ENCODE measurements at places on chromosomes 5 and 9.
A peak's percentile ranks its signal among the peaks of the same experiment; 100 is the strongest.

- no peak for DNase-seq
Measured at GRCh38 chr9:106693558-106693957, 169.4 kb upstream of the ZNF462 start.

DNA sequence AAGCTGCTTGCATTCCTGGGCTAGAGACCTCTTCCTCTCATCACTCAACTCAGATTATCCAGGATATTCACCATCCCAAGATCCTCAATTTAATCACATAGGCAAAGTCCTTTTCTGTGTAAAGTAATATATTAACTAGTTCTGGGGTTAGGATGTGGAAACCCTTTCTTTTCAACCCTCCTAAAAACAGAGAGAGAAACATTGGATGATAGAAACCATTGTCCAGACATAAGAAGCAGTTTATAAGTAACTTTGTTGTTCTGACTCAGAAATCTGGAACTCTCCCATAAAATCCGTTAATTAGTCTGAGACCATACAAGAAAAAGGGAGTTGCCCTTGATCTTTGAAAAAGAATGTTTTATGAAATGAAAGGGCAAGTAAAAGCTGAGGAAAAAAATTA lies 817.1 kb upstream of the CDH9 start:
- peak; percentile 93 for DNase-seq

GRCh38 chr5:172595596-172596455 lies 45.2 kb upstream of the NEURL1B start:
- no peak for DNase-seq

- DNase-seq = no peak
Measured at GRCh38 chr5:17282283-17283120, 65.1 kb downstream of the BASP1 start.

DNA sequence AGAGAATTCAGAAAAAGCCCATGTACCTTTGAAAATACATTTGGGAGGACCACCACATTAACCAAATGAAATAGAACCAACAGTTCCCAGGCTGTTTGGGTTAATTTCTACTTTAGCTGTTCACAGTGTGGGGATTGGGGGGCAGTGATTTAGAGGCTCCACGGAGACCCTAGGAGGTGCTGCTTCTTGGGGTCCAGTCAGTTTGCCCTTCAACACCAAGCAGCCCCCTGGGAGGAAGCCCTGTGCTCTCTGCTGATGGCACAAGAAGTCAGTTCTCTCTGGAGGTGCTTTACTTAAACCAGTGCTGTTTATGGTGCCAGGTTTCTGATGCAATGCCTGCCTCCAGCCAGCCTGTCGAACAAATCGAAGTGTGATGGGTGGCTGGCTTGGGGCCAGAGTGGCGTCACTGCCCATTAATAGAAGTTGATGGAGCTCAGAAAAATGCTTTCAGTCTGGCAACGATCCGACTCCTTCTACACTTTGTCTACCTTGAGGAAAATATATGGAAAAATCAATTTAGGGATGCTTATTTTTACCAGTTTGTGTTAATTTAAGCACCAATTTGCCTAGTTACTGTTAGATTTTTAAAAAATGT lies 134.0 kb downstream of the SNX18 start:
- DNase-seq = peak; percentile 55

GRCh38 chr5:13354611-13355010 lies 589.9 kb downstream of the DNAH5 start:
- no peak for DNase-seq

DNA sequence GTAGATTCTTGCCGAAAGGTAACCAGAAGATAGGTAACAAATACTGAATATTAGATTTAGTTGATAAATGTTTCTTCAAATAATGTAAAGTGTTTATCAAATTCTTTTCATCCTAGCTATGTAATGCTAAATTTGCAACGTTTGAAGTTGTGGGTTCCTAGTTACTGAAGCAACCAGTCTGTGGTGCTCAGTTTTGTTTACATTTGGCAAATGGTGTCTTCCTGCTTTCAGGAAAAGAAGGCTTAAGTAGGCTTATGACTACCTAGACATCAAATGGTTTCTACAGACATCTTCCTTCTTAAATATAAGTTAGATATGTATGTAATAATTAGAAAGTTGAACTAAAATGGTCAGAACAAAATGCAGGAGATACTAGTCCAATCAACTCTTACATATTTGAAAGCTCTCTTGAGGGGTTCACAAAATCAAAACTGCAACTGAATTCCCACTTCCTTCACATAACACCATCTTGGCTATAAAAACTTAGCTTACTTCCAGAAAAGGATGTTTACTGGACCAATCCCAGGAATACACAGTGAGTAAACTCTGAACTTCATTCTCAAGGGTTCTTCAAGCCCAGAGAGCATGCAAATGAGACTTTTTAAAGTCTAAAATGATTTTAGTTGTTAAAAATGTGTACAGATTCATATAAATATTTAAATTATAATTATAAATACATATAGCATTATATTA lies 125.7 kb upstream of the ITGA1 start:
- no peak for DNase-seq

- DNase-seq = peak; percentile 93
Measured at GRCh38 chr9:128001779-128002298, 21.1 kb upstream of the EEIG1 start.

GRCh38 chr5:138095100-138095907 lies 11.5 kb downstream of the WNT8A start:
- no peak for DNase-seq

GRCh38 chr5:81525690-81526089 lies 131.8 kb upstream of the ACOT12 start:
- no peak for DNase-seq

DNA sequence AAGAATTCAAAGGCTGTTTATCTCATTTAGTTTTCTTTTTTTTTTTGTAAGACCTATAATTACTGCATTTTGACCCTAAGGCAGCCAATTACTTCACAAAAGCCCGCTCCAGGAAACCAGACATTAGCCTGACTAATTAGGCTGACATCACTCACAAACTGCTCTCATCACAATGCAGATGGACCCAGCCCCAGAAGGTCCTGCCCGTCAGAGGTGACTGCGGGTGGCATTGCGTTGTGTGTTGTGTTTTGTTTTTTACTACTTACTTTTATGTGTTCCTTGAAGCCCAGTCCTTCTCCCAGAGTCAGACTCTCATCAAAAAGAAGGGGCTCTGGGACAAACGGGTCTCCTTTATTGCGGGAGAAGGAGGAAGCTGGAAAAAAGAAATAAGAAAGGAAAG lies 172.2 kb downstream of the HSD17B3 start:
- no peak for DNase-seq

DNA sequence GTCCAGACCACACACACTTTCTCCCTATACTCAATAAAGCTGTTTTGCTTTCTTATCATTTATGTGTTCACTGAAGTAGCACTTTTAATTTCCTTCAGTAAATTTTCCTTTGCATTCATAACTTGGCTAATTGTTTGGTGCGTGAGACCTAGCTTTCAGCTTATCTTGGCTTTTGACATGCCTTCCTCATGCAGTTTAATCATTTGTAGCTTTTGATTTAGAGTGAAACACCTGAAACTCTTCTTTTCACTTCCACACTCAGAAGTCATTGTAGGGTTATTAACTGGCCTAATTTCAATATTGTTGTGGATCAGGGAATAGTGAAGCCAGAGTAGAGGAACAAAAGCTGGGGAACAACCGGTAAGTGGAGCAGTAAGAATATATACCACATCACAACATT lies 114.7 kb downstream of the ST8SIA4 start:
- DNase-seq = peak; percentile 64

- DNase-seq = no peak
Measured at GRCh38 chr5:130885027-130885426, 280.0 kb downstream of the HINT1 start.

GRCh38 chr9:4042991-4043390 lies 256.9 kb downstream of the GLIS3 start:
- DNase-seq = no peak

GRCh38 chr9:11779971-11780370 lies 913.2 kb upstream of the TYRP1 start:
- DNase-seq = no peak

DNA sequence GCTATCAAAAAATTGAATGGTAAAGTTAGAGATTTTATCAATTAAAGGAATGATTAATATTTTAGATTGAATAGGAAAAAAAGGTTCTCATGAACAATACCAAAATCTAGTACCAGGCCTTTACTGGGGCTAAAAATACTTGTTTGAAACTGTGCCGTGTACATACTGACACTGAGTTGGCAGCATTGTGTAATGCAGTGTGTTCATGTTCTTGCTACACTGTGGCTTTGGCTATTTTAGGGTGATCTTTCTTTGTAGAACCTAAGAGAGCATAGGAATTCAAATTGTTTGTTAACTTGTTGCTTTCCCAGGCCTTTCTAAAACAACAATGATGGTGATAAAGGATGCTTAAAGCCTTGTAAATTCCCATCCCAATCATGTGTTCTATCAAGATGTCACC lies 80.9 kb downstream of the KIF4B start:
- DNase-seq = no peak

DNA sequence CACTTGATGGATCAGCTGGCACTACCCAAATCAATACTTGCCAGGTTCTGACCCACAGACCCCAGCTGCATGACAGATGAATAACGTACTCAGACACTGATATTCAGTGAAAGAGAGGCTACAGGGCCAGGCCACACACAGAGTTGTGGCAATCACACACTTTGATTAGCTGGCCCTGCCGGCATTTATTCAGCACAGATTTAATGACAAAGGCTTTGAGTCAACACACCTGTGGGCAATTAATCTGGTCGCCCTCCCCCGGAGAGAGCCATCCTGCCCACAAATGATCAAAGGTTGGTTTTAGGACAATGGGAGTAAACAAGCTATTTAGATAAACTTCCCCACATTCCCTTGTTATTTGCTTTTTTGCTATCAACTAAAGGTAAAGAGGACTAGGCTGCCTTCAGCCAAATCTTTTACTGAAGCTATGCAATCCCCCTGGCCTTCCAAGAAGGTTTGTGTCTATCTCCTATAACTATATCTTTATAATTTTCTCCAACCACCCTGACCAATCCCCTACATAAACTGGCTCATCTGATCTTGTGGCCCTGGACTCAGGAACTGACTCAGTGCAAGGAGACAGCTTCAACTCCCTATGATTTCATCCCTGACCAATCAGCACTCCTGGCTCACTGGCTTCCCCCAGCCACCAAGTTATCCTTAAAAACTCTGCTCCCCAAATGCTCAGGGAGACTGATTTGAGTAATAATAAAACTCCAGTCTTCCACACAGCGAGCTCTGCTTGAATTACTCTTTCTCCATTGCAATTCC lies 12.7 kb upstream of the TRIM32 start:
- no peak for DNase-seq

GRCh38 chr5:172443441-172444109 lies 10.8 kb downstream of the SH3PXD2B start:
- DNase-seq = peak; percentile 84

GRCh38 chr5:28430565-28431178 lies 1392.3 kb upstream of the CDH9 start:
- DNase-seq = peak; percentile 49

- no peak for DNase-seq
Measured at GRCh38 chr5:22673131-22673530, 180.0 kb downstream of the CDH12 start.

DNA sequence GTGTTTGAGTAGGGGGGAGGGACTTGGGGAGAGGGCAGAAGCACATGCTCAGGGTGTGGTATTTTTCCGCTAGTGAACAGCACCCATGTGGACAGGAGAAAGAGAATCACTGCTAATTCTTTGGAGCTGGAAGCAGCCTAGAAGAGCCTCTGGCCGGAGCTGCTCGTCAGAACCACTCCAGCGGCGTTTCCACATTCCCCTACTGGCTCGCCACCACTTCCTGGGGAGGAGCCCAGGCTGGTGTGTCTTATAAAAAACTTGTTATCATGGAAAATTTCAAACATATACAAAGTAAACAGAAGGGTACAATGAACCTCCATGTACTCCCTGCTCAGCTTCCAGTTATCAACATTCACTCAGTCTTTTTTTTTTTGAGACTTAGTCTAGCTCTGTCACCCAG lies 26.7 kb downstream of the LHX2 start:
- no peak for DNase-seq

DNA sequence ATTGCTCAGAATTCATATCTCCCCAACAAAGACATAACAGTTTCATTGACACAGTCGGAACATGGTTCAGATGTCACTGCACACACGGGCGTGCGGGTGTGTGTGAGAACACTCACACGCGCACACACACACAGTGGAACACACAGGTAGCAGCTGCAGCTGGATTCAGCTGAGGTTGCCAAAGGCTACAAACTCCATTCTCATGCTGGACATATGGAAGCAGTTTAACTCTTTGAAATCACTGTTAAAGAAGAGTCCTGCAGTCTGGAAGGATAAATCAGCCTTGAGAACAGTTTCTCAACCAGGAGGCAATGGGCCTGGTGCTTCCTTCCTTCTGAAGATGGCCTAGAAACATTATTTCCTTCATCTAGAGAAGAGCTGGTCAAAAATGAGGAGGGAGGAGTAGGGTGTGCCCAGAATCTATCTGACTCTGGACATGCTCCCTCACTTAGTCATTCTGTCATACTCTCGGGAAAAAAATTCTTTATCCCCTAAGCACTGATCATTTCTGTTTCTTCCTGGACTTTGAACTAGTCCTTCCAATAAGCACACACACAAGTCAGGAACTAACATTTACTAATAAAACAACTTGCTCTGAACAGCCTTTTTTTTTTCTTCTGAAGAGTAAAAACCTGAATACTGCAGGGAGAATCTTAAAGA lies 160.6 kb downstream of the ZDHHC21 start:
- DNase-seq = no peak

GRCh38 chr5:135737701-135738563 lies 96.5 kb upstream of the SLC25A48 start:
- DNase-seq = no peak

DNA sequence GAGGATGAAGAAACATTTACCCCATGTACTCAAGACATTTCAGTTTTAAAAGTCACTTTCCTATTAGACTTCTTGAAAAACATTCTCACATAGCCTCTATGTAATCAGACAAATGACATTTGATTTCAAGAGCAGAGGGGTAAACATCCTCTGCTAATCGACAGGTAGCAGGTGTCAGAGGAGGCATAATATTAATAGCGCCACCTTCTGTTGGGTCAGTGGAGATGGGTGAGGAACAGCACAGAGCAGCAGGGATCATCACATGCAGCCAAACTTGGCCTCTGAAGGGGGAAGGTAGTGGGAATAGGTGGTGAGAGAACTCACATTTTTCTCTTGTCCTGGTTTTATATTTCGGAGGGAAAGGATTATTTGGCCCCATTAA lies 3.3 kb upstream of the LSM11 start:
- no peak for DNase-seq

DNA sequence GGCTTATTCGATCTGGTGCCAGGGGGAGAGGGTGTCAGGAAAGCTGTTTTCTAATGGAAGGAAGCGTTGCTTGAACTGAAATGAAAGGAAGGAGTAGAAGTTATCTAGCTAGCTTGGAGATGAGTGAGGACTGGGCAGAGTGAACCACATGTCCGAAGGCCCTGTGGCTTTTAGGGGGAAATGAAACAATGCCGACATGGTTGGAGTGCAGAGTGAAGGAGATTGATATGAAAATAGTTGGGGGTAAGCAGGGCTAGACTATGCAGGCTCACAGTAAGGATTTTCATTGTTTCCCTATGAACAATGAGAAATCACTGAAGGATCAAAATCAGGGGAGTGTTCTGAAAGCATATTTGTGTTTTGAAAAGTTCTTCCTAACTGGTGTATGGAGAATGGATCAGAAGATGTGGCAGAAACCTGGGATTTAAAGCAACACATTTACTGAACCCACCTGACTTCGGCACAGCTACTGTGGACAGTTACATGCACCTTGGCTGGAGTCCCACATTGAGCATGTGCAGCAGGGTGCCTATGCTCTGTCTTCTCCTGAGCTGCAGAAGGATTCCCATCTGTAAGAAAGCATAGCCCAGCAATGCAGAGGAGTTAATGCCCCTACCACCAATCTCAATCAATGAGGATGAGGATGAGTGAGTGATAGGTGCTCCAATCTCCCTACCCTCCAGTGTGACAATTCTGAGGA lies 144.4 kb upstream of the TBCA start:
- DNase-seq = no peak

- no peak for DNase-seq
Measured at GRCh38 chr9:92353051-92353450, 27.3 kb downstream of the CENPP start.
